ENCODE measurements at places on chromosomes 12 and 14.

DNA sequence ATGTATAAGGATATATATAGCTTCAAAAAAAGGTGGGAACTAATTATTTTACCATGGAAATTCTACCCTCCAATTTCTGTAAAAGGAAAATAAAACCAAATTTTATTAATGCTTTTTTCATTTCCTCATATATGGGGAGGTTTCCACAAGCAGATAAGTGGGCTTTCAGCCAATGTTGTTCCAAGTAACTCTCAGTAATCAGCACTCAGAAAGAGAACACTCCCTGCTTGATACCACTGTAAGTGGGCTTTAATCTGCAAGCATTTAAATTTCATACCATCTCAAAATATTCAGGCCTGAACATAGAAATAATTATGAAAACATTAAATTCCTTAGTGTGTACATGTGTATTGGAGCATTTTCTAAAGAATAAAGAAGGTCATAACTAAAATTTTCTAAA lies 827.6 kb downstream of the C12orf50 start:
- DNase-seq, result no peak

DNA sequence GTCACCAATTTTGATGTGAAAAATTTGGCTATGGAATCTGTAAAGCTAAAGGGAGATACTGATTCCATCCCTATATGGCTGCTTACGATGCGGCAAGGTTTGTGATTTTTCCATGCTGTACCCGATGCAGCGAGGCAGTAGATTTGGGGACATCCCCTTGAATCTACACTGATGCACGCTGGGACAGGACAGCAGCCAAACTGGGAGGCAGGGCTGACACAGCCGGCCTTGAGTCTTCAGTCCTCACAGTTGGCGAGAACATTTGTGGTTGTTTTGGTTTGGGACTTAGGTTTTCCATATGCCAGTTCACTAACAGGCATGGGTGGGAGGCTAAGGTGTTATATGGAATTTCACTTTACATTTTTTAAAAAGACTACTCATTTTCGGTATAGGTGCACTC lies 3.8 kb downstream of the GALNT16 start:
- DNase-seq, result no peak

GRCh38 chr14:102390064-102390855 lies 27.5 kb downstream of the TECPR2 start:
- no peak for DNase-seq

GRCh38 chr14:33714527-33715226 lies 236.2 kb downstream of the EGLN3 start:
- no peak for DNase-seq

- no peak for DNase-seq
Measured at GRCh38 chr12:57726884-57727757, 11.4 kb downstream of the AGAP2 start.

DNA sequence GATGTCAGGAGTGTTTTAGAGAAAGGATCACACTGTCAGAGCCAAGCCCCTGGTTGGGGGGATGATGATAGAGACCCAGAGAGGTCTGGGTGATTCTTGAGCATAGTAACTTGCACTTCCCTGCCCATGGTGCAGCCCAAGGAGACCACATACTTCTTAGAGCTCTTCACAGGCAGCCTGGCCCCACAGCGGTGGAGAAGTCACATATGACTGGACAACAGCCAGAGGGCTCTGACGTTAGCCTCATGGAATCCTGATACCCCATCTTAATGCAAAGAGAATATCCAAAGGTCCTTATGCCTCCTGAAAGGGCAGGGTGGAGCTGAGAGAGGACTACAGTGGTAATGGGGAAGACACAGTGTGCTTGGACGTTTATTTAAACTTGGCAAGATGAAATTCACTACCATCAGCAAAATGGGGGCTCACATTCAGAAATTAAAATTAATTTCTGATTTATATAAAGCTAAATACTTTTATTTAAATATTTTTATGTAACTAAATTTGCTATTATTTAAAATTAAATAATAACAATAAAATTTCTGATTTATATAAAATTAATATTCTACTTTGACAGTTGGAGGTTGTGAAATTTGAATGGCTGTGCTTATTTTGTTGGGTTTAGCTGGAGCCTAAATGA lies 131.3 kb downstream of the KTN1 start:
- no peak for DNase-seq
